ENCODE measurements at places on chromosomes 5 and 9.

GRCh38 chr9:112367465-112367864, 12.4 kb upstream of the HSDL2 start:
- no peak for DNase-seq

GRCh38 chr9:125609744-125610143, 97.3 kb downstream of the MAPKAP1 start:
- no peak for DNase-seq

DNA sequence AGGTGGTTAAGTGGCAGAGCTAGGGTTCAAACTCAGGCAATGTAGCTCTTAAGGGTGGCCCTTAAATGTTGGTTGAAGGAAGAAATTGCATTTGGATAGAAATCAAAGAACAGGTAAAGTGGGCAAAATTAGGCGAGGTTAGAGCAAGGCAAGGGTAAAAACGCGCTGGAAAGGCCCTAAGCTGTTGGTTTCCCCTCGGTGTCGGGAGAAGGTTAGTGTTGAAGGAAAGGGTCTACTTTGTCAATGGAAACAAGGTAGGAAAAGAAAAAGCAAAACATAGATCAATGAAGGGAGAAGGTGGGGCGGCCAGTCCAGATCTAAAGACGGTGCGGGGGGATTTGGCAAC, 431 bp downstream of the FASTKD3 start:
- no peak for DNase-seq

DNA sequence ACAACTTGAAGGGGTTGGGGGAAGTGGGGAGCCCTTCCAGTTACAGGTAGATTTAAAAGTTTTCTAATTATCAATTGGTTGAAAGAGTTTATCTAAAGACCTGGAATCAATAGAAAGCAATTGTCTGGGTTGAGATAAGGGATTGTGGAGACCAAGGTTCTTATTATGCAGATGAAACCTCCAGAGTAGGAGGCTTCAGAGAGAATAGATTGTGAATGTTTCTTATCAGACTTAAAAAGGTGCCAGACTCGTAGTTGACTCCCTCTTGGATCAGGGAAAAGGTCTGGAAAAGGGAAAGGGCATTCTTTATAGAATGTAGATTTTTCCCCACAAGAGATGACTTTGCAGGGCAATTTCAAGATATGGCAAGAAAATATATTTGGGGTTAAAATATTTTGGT, 100.8 kb downstream of the GADD45G start:
- no peak for DNase-seq

GRCh38 chr9:89706731-89707191, 101.9 kb downstream of the GADD45G start:
- DNase-seq, result no peak

DNA sequence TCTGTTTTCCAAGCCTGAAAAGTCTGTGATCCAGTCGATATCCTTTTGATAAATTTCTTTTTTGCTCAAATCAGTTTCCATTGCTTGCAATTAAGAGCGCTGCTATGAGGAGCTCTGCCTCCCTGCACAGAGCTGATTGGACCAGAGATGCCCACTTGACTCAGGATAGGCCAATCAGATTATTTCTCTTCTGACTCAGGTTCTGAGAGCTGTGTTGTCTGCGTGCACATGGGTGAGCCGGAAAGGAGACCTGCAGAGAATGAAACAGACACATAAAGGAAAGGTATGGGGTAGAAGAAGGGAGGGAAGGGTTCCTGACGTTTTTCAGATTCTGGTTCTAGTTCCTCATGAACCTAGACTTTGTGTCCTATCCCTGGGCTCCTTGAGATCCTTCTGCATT, 15.8 kb upstream of the FABP6 start:
- no peak for DNase-seq

- no peak for DNase-seq
Measured at GRCh38 chr5:33997331-33997983, 10.4 kb downstream of the AMACR start.

- no peak for DNase-seq
Measured at GRCh38 chr5:135669416-135669815, 90.6 kb upstream of the CXCL14 start.

DNA sequence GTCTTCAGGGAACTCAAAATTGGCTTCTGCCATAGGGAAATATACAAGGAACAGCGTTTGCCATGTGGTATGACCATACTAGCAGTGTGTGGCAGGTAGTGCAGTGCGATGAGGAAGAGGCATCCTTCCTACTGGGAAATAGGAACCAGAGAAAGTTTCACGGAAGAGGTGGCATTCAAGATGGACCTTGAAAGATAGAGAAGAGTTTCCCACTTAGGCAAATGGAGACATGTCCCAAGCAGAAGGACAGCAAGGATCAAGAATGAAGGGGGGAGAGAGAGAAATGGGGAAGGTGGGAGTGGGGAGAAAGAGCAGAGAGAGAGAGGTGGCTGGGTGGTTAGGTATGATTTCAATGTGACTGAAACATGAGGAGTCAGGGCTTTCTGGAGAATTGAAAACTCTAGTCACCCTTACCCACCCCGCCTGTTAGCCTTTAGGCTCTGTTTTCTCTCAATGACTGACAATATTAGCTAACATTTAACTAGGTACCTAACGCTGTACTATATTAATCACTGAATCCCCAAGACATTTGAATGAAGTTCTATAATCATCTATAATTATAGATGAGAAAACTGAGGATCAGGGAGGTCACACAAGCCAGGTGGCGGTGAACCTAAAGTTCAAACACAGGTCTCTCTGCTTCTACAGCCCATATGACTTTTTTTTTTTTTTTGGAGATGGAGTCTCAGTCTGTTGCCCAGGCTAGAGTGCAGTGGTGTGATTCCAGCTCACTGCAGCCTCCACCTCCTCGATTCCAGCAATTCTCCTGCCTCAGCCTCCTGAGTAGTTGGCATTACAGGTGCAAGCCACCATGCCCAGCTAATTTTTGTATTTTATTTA, 171.3 kb downstream of the NR3C1 start:
- no peak for DNase-seq

GRCh38 chr5:142246258-142246657, 78.6 kb downstream of the SPRY4 start:
- no peak for DNase-seq

DNA sequence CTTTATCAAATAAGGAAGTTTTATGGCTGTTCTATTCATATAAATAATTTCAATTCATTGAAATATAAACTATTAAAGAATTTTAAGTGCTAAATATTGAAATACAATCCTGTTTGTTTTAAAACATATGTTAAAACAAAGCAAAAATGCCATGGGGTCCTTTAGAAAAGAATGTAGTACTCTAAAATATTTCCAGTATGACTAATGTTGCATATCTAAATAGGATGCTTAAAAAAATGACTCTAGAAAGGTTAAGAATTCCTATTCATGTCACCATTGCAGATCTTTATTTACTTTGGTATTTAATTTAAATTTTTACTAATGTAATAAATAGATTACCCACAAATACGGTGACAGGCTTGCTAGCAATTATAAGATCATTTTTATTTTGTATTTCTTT, 132.3 kb downstream of the ZNF608 start:
- no peak for DNase-seq

DNA sequence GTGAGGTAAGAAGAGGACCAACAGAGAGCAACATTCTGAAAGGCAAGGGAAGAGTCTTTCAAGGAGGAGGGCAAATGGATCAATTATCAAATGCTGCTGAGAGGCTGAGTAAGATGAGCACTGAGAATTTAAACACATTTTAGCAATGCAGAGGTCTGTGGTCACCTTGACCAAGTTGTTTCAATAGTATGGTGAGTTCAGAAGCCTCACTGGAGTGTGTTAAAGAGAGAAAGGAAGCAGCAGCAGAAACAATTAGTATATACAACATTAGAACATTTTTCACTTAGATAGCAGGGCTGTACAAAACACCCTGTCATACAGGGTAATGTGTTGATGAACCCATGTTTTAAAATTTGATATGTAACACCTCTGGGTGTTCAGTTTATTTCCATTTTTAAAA, 131.5 kb downstream of the NR6A1 start:
- DNase-seq, result no peak

- DNase-seq, result peak; percentile 38
Measured at GRCh38 chr5:154078272-154078671, 39.5 kb downstream of the MFAP3 start.

GRCh38 chr5:132184588-132184987, 43.1 kb downstream of the P4HA2 start:
- no peak for DNase-seq

DNA sequence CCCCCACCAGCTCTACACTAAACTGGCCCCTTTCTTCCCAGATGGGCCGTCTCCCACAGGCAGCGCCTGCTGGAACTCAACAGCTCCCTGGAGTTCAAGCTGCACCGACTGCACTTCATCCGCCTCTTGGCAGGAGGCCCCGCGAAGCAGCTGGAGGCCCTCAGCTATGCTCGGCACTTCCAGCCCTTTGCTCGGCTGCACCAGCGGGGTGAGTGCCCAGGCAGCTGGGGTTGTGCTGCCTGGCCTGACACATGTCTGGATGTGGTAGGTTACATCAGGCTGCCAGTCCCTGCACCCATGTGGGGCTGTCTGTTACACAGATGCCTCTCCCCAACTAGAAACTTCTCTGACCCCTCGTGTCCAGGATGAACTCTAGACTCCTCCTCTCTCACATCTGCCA, 9.8 kb downstream of the NHP2 start:
- DNase-seq, result no peak

DNA sequence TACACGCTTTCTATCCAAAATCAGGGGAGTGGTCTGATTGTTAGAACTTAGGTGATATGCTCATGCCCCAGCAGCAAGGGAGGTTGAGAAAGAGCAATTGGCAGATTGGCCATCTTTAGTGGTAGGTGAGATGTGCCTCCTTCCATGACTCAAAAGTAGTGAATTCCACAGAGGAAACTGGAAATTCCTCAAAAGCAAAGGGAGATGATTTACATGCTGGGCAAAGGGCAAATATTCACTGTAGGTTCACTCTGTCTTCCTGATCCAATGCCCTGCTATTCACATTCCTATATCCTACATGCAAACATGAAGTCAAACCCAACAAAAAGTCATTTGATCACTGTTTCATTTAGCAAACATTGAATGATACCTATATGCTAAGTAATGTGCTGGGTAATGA, 130.1 kb upstream of the ZNF608 start:
- no peak for DNase-seq

DNA sequence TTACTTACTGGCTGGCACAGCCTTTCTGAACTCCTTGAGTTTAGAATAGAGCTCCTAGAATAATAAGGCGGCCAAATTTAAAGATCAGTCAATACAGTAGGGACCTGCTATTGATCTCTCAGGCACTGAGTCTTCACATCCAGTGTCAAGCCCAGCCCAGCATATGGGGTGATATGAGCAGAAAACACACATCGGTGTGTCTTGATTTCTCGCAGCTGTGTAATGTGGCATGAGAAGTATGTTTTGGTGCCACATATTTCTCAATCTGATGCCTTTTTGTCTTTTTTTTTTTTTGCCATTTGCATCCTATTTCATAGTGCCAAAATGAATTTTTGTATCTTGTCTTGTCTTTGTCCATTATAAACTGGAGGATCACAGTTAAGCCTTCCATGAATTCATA, 51.4 kb upstream of the FSD1L start:
- DNase-seq, result no peak

DNA sequence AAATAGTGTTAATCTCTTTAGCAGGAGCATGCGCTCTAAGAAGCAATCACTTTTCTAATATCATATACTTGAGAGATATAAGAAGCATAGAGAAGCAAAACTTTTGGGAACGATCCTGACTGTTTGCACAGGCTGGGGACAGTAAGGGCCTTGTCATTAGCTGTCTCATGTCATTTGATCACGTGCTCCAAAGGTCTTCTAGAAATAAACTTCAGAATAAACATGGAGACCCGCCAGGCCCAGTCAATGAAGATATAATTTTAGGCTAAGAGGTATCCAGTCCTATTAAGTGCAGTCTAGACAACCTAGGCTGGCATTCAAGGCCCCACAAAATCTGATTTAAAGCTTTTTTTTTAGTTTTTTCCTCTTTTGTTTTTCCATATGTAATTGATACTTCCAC, 111.0 kb upstream of the APC start:
- DNase-seq, result no peak

DNA sequence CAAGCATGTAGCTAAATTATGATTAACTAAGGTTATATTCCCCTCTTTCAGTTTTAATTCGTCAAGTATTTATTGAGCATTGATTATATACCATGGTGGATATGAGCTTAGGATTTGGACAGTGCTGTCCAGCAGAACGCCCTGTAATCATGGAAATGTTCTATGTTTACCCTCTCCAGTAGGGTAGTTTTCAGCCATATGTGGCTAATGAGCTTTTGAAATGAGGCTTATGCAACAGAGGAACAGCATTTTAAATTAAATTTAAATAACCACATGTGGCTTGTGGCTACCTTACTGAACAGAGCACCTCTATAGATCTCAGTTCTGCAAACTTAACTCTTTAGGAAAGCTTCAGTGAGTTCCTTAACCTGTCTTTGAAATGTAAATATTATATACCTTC, 59.1 kb downstream of the JMY start:
- DNase-seq, result no peak

DNA sequence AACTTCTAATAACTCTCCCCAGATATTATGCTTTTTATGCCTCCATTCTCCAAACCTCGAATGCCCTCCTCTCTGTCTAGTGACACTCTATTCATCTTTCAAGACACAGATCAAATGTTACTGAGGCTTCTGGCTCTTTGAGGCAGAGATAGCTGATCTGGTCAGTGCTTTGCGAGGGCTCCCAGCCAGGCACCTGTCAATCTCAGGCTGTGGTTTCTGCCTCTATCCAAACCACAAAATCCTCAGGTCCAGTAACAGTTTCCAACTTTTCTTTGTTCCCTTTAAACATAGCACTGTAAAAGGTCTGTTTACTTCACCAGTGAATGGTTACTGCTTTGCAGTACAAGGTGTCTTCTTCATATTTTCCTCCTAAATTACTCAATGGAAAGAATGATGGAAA, 11.5 kb upstream of the STK32A start:
- no peak for DNase-seq

- DNase-seq, result no peak
Measured at GRCh38 chr9:13971415-13971814, 342.5 kb downstream of the NFIB start.

DNA sequence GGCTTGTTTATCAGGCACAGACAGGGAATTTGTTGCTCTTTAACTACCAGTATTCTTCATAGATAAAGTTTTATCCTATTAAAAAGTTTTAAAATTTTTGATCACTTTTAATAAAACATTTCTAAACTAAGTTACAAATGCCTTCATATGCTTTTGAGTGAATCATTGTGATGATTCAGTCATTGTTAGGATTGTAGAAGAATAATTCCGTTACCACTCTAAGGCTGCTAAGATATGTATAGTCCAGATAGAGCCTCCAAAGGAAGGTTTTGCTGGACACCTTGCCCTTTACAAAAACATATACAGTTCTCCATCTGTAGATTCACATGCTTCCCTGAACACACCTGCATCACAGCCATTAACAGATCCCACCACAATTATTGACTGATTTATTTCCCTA, 233.7 kb downstream of the SPOCK1 start:
- no peak for DNase-seq

GRCh38 chr9:134940236-134941208, 22.8 kb upstream of the FCN1 start:
- no peak for DNase-seq

DNA sequence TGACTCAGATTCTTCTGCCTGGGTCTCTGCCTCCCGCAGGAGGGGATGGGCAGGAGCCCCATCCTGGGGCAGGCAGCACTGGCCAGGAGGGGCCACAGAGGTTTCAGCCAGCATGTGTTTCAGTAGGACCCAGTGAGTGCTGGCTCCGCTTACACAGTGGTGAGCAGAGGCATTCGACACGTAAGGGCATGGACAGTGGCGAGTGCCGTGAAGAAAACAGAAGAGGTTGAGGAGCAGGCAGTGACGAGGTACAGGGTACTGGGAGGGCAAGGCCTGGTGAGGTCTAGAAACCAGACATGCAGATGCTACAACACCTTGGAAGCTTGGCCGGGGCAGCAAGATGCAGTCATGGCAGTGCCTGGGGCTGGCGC, 41.5 kb downstream of the CACNA1B start:
- no peak for DNase-seq
